ENCODE measurements at places on chromosomes 12 and 14. TPM values are rescaled to one million over a fixed set of nuclear protein-coding genes. Genes with fewer than 3 reads are reported as not detected.

Gene OASL
- total RNA-seq = not detected

Gene CABP1
- total RNA-seq = 0.81 TPM

Gene P2RX2
- total RNA-seq = not detected

Gene NAV3
- total RNA-seq = 29.2 TPM

Gene ALDH1L2
- 78.3 TPM for total RNA-seq

Gene TMEM63C
- not detected for total RNA-seq

Gene GPD1
- not detected for total RNA-seq

Gene ALG10B
- 1.3 TPM for total RNA-seq

Gene KRT86
- total RNA-seq = not detected

Gene TCL1B
- total RNA-seq = not detected

Gene OR8S1
- not detected for total RNA-seq

Gene RFX4
- not detected for total RNA-seq

Gene ASCL1
- total RNA-seq = not detected

Gene CHGA
- total RNA-seq = not detected

Gene OLR1
- total RNA-seq = not detected

Gene GNB3
- total RNA-seq = 2.5 TPM

Gene VRTN
- total RNA-seq = not detected

All from cardiac atrium fibroblast (primary cell).